HTR-8/SVneo (cell line): ENCODE measurements at places on chromosomes 13 and 19.

DNA sequence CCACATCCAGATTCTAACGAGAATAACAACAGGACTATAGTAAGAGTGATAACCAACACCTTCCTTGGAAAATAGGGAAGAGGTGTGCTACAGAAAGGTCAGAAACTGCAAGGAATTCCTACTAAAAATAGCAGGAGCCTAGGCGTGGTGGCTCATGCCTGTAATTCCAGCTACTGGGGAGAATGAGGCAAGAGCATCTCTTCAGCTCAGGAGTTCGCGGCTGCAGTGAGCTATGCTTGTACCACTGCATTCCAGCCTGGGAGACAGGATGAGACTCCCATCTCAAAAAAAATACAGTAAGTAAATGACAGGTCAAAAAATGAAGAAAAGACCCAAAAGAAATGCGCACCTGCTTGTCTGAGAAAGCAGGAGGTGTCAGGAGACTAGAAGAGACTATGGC, 101.5 kb upstream of the TSHZ3 start:
- DNase-seq, result no peak

GRCh38 chr19:47756953-47757608, 11.7 kb downstream of the NOP53 start:
- DNase-seq, result no peak

DNA sequence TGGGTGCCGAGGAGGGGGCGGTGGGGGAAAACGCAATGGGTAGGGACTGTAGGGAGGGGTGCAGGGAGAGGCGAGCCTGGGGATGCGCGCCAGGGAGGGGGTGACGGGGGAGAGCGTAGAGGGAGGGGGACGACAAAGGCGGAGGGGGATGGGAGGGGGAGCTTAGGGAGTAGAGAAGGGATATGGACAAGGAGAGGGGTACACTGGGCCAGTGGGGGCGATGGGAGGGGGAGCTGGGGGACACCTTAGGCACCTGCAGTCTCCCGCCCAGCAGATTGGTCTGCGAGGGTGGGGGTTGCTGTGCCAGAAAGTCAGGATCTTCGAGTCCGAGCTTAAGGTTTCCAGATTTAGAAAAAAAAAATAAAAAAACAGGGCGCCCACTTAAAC, 15.7 kb downstream of the CCDC124 start:
- no peak for DNase-seq

- DNase-seq, result peak; percentile 19
Observed at GRCh38 chr13:45482571-45483173, 17.9 kb downstream of the COG3 start.

- no peak for DNase-seq
Observed at GRCh38 chr13:100751826-100752225, 77.2 kb upstream of the TMTC4 start.

- no peak for DNase-seq
Observed at GRCh38 chr13:40446365-40446764, 220.1 kb downstream of the FOXO1 start.
